Mucosa of gallbladder (tissue), 1 donor: ENCODE measurements at places on chromosomes 3 and 15. TPM values are rescaled to one million over a fixed set of nuclear protein-coding genes. Genes with fewer than 3 reads are reported as not detected.

GRCh38 chr15:95459273-95459672 lies 871.2 kb upstream of the NR2F2 start:
- DNase-seq, result no peak

- no peak for DNase-seq
These were observed 26.2 kb downstream of the AAGAB start for GRCh38 chr15:67228286-67228685.

- no peak for DNase-seq
These were observed 24.4 kb downstream of the POLR2M start for GRCh38 chr15:57730876-57731275.

GRCh38 chr3:171054921-171055320 lies 28.4 kb upstream of the SLC2A2 start:
- no peak for DNase-seq

GRCh38 chr15:40932156-40932555 lies 3.0 kb downstream of the DLL4 start:
- DNase-seq, result no peak

- DNase-seq, result no peak
These were observed 154.2 kb upstream of the TSPAN3 start for GRCh38 chr15:77225088-77225487.

The XPC gene
- 33.3 TPM for total RNA-seq

The MEGF11 gene
- total RNA-seq, result 0.35 TPM
